ENCODE measurements at places on chromosomes 2 and 18.

DNA sequence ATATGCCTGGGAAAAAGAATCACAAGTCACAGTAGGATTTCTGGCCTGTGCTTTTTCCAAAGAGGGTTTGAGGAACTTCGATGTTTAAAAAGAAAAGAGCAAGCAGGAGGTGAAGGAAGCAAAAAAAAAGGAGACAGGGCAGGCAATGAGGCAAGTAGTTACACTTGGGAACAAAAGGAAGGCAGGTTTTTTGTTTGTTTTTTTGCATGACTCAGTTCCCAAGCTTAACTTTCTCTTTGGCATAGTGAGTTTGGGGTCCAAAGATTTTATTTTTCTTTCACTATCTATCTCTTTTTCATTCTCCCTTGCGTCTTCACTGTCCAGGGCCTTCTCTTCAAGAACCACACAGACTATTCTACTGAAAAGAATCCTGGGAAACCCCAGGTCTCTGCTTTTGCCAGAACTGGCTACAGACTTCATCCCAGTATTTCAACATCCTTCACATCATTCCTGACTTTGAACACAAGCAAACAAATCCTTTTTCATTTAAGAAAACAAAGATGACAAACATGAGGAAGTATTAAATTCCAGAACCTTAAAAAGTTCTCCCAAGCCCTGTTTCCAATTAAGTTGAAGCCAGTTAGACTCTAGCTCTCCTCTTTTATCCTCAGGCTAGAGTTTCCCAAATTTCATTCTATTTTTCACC is 210.7 kb upstream of the RND3 start:
- DNase-seq: no peak

- no peak for DNase-seq
Observed at GRCh38 chr18:40878371-40878770, 1076.7 kb upstream of the PIK3C3 start.

DNA sequence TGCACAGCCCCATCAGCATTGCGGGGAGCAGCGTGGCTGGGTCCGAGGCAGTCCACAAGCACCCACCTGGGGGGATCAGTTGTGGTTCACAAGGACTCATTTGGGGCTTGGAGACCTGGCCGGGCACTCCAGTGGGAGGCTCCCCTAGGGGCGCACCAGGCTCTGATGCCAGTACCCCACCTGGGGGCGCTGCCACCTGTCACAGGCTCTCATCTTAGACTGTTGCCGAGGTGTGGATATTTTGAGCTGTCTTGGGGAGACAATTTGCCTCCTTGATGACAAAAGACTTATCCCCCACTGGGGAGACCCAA is 3.0 kb downstream of the ADRA2B start:
- DNase-seq: no peak

- DNase-seq: no peak
Observed at GRCh38 chr2:64467096-64467843, 13.3 kb downstream of the LGALSL start.

DNA sequence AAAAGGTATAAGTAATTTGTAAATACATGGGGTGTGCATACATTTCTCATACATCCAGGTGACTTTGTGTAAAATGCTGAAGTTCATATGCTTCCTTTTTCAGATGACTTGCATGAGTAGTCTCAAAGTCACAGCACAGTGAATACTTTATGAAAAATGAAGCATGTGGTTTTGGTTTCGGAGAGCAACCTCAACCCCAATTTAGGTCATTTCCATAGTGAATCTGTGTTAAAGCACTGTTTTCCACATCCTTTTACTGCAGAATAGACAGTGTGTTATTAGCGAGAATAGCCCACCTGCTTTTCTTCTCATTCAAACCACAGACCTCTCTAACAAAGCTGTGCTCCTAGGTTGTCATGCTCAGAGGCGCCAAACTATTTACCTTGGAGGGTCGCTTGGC is 204.4 kb upstream of the RASGRP3 start:
- no peak for DNase-seq

DNA sequence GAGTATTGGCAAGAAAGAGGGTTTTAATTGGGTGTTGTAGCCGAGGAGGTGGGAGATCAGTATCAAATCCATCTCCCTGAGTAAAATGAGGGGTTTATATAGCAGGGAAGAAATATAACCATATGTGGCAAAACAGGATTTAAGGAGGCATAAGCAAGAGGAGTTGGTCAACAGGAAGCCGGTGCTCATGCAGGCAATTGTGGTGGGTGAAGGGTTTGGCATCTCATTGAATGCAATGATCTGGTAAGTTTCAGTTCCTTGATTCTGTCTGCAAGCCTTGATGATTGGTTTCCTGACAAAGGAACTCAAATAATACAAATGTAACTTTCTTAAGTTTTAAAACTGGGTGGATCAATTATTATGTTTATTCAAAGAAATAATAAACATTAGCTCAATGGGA is 564.4 kb upstream of the LINC00305 start:
- no peak for DNase-seq

GRCh38 chr2:182615036-182615435 is 101.0 kb upstream of the DNAJC10 start:
- no peak for DNase-seq

- no peak for DNase-seq
Observed at GRCh38 chr2:50766058-50766457, 265.9 kb downstream of the NRXN1 start.

DNA sequence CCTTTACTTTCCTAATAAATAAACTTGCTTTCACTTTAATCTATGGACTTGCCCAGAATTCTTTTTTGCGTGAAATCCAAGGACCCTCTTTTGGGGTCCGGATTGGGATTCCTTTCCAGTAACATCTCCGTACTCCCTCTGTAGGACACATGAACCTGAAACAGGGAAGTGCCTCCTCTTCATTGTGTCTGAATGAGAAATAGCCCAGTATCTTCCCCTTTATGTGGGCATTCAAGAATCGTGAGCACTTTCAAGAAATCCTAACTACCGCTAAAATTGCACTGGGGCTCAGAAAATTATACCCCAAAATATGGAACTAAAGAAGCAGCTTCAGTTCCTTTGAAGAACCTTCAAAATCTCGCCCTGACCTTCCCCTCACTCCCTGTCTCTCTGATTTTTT is 7.8 kb upstream of the POMC start:
- DNase-seq: no peak

DNA sequence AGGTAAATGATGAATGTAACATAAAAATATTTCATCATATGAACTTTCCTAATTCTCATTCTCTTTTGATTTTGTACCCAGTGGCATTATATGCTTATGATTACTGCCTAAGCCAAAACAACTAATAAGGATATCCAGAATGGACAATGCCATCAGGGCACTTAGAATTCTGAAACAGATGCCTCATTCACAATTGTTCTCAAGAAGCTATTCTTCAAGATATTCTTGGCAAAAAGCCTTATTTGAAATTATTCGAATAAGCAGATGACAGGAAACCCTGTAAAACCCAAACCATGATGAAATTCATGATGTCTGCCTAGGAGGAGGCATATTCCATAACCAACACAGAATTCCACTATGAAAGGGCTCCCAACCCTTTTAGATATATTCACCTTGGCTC is 353.2 kb upstream of the TRIB2 start:
- no peak for DNase-seq

- no peak for DNase-seq
Observed at GRCh38 chr2:170243898-170244297, 66.0 kb downstream of the MYO3B start.

GRCh38 chr2:218137514-218137913 is 11.7 kb downstream of the CXCR2 start:
- DNase-seq: no peak

DNA sequence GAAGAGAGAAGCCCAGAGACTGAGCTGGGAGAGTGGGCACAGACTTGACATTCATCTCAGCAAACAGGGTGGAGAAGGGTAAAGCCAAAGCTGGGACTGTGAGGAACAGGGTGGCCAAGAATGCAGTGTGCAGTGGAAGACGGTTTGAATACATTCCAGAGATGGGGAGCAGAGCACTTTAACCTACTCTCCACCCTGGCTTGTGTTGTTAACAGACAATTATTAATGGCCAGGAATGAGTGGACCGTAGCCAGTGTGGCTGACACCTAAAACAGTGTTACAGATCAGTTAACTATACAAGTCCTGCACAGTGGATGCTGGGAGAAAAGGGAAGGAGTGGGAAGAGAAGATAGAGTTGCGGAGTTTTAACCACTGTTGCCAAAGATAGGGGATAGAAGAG is 7.4 kb upstream of the NAB1 start:
- no peak for DNase-seq

DNA sequence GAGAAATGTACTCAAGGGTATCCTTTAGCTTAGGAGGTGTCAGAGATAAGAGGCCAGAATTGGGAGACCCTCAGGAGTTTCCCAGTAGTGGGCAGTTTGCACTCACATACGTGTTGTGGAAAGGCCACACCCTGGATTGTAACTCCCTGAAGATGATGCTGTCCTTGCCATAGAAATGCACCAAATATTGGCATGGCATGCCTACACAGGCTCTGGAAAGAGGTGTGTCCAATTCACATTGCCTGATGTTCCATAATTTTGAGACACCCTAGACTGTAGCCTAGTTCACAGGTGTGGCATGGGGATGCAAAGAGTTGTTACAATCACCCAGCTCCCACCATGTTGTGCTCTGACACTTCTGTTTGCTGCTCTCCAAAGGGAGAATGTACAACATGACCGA is 271.9 kb downstream of the CCDC85A start:
- DNase-seq: no peak

DNA sequence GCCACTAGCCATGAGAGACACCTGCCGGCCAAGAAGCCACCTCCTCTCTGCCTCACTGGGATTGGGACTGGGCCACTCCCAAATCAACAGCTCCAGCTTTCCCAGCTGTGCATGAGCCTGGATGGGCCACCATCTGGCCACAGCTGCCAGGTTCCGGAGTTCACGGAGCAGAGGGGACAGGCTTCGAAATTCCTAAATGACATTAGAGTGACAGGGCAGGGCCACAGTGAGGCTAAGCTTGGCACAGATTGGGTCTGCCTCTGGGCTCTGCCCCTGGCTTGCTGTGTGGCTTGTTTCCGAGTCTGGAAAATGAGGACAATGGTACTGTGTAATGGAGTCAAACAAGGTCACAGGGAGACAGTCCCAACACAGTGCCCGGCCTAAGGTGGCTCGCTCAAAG is 6.5 kb downstream of the DIPK1C start:
- DNase-seq: no peak

- no peak for DNase-seq
Observed at GRCh38 chr18:44079606-44080005, 601.1 kb upstream of the SETBP1 start.

DNA sequence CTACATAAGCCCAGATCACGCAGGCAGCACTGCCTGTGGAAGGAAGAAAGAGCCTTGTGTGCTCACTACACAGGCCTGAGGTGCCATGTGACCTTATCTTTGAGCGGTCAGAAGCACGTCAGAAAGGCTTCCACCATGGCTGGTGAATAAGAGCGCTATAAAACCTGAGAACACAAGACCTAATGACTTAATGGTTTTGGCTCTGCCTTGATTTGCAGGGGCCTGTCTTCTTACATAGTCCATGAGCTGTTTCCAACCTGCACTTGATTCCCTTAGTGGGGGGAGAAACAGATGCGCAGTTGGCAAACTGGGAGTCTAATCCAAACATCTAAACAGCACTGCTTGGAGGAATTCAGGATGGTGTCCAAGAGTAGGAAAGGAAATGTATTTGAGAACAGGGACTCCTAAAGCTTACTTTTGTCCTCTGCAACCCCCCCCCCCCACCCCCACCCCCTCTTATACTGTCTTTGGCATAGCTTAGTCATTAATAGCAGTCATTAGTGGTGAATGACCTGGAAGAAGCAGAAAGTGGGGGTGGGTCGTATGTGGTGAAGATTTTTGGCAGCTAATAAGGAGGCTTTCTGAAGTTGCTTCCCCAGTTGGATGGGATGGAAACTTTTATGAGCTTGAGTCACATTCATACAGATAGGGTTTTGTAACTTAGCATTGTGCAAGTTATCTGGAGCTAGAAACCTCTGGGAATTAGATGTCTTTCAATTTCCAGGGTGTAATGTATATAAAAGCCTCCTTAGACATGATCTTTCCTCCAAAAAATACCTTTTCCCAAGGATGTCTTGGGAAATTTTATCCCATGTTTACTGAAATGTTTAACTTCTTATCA is 454.1 kb downstream of the MEIS1 start:
- peak; percentile 47 for DNase-seq

- no peak for DNase-seq
Observed at GRCh38 chr2:196504788-196505187, 134.7 kb upstream of the CCDC150 start.

DNA sequence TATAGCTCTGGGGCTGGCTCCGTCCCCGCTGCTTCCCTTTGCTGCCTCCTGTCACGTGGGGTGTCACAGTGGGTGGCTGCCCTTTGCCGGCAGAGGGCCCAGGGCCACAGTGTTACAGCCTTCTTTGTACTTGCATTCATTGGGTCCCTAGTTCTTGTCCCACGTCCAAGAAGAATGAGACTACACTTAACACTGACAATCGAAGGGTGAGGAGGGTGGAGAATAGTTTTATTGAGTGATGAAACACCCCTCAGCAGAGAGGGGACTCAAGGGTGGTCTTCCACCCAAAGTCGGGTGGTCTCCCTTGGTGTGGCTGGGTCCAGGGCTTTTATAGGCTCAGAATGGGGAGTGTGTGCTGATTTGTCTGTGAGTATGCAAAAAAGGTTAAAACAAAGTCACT is 1.9 kb downstream of the ATG4B start:
- no peak for DNase-seq

GRCh38 chr18:23939366-23939765 is 75.2 kb upstream of the TTC39C start:
- DNase-seq: no peak

- no peak for DNase-seq
Observed at GRCh38 chr2:54438271-54438670, 17.9 kb upstream of the SPTBN1 start.

DNA sequence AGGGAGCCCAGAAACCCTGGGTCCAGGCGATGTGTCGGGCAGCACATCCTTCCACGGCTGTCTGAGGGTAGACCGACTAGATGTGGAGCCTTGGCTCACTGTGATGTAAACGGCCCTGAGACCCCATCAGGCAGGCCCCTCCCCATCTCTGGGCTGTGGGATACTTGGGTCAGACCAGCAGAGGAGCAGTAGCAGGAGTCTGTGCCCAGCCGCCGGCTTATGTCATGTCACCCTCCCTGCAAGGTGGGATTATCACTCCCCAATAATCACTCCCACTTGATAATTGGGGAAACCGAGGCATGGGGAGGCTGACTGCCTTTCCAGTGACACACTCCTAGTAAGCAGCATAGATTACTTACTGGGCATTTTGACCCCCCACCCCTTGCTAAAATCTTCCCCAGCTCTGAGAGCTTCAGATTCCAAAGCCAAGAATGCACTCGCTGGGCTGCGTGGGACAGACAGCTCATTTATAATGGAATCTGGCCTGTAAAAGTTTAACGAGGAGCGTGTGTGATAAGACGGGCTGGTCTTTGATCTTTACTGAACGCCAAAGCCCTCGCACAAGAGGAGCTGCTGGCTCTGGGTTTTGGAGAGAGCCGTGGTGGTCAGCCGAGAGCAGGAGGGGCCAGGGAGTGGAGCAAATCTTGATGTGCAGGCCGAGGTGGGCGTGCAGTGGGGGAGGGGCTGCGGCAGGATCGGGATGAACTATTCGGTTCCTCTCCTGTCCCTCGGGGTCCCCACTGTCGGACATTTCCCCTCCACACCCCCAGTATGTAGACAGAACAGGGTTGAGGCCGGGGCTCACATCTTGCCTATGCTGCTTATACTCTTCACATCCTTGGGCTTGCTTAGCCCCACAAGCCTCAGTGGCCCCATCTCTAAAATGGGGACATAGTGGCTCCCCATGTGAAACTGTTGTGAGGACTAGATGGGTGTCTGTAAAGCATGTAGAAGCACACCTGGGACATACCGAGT is 200.0 kb downstream of the GLI2 start:
- no peak for DNase-seq
